ENCODE measurements at places on chromosomes 16 and 17.
A peak's percentile ranks its signal among the peaks of the same experiment; 100 is the strongest.

DNA sequence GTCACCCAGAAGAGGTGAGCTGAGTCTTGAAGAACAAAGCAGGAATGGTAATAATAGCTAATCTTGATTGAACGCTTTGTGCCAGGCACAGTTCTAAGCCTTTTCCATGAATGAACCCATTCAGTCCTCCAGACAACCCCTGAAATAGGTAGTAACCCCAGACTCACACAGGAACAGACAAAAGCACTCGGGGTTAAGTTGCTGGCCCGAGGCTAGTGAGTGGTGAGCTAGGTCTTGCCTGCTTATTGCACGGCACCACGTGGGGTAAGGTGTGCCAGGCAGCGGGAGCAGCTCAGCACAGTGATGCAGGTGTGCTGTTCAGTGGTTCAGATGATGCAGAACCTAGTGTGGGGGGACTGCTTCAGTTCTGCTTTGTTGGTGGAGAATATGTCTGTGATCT is 181.6 kb downstream of the RAB11FIP4 start:
- DNase-seq: no peak

GRCh38 chr17:4038076-4038475 is 73.8 kb upstream of the ATP2A3 start:
- no peak for DNase-seq

- DNase-seq: no peak
These were observed 5.8 kb upstream of the FASN start for GRCh38 chr17:82103553-82104451.

DNA sequence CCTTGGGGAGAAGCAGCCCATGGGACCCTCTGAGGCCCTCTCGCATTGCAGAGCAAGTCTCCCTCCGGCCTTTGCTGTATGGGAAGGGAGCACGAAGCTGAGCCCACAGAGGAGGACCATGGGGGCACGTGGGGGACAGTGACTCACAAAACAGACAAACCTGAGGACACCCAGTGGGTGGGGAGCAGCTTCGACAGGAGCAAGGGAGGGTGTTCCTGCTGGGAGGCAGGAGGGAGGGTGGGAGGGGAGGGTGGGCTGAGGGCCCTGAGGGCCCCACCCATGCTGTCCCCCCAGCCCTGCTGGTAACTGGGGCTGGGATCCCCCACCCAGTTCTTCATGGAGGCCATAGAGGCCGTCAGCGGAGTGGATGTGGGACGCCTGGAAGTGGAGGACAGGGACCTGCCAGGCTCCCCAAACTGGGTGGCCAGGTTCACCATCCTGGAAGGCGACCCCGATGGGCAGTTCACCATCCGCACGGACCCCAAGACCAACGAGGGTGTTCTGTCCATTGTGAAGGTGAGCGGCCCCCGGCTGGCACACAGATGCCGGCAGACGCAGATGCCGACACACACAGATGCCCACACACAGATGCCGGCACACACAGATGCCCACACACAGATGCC is 12.5 kb downstream of the SLC22A31 start:
- no peak for DNase-seq

GRCh38 chr17:20142268-20142667 is 133.1 kb downstream of the SPECC1 start:
- DNase-seq: no peak

DNA sequence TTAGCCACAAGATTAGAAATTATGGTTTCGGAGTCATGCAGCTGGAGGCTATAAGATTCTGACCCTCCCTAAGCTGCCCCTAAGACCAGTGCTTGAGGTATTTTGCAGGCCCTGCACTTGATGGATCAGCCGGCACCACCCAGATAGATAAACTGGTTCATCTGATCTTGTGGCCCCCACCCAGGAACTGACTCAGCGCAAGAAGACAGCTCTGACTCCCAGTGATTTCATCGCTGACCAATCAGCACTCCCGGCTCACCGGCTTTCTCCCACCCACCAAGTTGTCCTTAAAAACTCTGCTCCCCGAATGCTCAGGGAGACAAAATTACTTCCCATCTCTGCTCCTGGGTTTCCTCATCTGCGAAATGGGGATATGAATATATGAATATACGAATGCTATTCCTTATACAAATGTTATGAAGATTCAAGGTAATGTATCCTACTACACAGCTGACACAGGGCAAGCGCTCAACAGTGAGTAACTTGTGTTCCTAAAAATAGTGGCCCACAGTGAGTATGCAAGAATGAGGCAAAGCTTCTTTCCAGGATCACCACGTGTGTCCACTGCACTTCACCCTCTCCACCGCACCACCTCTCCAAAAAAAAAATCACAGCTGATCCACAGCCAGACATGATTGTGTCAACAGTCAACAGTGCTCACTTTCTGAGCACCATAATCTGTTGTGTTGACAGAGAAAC is 33.3 kb upstream of the C16orf82 start:
- no peak for DNase-seq

DNA sequence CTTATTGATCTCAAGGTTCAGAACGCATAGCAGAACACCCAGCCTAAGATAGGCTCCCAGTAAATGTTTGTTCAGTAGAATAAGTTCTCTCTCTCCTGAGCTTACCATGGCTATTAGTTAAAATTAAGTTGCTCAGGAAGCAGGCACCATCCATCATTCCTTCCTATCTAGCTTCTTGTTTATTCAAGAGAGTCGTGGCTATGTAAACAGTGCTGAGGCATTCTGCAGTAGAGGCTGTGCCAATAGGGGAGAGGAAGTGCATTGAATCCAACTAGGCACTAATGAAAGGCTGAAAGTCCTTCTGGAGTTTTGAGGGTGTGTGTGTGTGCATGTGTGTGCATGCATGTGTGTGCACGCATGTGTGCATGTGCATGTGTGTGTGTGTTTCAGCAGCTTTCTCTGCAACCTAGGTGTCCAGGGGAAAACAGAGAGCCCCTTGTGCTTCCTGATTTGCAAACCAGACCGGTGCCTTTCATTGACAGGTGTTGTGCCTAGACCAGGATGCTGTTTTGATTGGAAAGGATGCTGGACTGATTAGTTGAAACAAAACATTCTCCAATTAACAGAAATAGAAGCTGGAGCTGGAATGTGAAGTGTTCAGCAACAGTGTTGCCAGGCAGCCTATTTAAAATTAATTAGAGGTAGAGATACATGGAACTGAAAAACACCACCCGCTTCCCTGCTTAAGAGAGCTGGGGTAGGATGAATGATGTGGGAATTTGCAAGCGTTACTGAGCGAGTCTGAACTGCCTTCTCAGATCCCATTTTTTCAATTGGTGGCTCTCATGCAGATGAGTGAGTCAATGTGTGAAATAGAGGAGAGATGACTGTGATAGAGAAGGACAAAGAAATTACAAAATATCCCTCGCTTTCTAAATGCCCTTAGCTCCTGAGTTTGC is 103.3 kb upstream of the CLEC3A start:
- no peak for DNase-seq

GRCh38 chr16:57479205-57479975 is 6.9 kb downstream of the DOK4 start:
- peak; percentile 72 for DNase-seq

GRCh38 chr16:74836111-74836671 is 61.6 kb upstream of the FA2H start:
- no peak for DNase-seq

DNA sequence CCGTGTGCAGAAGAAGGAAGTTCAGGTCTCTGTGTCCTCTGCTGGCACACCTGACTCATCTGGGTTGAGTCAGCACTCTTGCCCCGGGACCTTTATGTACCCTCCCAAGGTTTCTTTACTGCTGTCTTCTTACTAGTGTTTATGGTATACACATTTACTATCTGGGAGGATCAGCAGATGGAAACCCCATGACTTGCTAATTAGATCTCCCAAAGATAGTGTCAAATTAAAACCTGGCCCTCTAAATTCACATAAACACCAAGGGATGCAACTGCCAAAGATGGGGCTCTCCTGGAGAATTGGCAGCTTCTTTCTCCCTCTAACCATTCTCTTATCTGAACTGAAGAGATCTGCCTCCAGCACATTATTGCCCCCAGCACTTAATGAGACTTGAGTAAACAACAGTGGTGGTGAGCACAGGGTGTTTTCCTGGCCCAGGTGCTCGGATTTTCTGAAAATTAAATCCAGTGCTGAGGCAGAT is 718.1 kb upstream of the SOX9 start:
- no peak for DNase-seq

GRCh38 chr16:81836279-81837054 is 57.4 kb downstream of the PLCG2 start:
- DNase-seq: no peak

GRCh38 chr17:57676543-57676942 is 68.6 kb downstream of the CCDC182 start:
- DNase-seq: no peak

GRCh38 chr16:87837627-87838289 is 31.5 kb downstream of the SLC7A5 start:
- DNase-seq: no peak

DNA sequence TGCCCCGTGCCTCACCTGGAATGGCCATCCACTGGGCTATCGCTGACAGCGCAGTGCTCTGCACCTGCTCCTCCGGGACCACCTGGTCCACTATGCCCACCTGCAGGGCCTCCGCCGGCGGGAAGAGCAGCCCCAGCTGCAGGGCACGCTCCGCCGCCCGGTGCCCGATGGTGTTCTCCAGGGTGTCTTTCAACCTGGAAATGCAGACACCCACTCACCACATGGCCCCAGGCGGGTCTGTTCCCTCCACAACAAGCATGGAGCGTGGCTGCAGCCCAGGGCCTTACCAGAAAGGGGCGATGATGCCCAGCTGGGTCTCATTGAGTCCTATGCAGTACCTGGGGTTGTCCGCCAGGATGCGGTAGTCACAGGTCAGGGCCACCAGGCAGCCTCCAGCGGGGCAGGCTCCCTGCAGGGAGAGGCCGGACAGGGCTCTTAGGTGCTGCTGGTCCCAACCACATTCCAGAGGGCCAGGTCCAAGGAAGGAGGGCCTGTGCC is 6.8 kb downstream of the DNASE1L2 start:
- no peak for DNase-seq

GRCh38 chr16:88541831-88542616 is 28.2 kb upstream of the ZC3H18 start:
- no peak for DNase-seq

DNA sequence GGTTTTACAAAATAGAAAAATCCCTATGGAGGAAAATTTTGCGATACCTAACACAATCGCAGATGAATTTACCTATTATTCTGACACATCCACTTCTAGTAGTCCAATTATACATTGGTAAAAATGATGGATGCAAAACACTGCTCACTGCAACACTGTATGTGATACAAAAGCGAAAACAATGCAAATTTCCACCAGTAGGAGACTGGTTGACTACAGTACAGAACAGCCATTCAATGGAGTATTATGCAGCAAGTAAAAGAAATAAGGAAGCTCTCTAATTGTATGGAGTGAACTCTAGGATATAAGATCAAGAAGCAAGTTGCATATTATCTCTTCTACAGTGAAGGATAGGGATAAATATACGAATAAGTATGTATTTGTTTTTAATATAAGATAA is 48.5 kb downstream of the SETD6 start:
- no peak for DNase-seq

- no peak for DNase-seq
These were observed 27.1 kb downstream of the CACNA1G start for GRCh38 chr17:50587571-50587970.

All from iPS DF 6.9 (cell line).